NCI-H2081 treated with DMSO at 0.1 percent for 48 hours (cell line): ENCODE measurements at places on chromosomes 3 and 15.

GRCh38 chr3:63910891-63911290 lies 1.3 kb downstream of the SCAANT1 start:
- DNase-seq: no peak

- DNase-seq: no peak
These were observed 139.0 kb downstream of the CTNNB1 start for GRCh38 chr3:41338276-41338675.

GRCh38 chr3:21238661-21239060 lies 512.3 kb downstream of the ZNF385D start:
- DNase-seq: no peak

GRCh38 chr3:150958683-150959082 lies 13.8 kb downstream of the CLRN1 start:
- DNase-seq: no peak

- DNase-seq: no peak
These were observed 220.3 kb downstream of the CACNA2D3 start for GRCh38 chr3:54342676-54343075.

DNA sequence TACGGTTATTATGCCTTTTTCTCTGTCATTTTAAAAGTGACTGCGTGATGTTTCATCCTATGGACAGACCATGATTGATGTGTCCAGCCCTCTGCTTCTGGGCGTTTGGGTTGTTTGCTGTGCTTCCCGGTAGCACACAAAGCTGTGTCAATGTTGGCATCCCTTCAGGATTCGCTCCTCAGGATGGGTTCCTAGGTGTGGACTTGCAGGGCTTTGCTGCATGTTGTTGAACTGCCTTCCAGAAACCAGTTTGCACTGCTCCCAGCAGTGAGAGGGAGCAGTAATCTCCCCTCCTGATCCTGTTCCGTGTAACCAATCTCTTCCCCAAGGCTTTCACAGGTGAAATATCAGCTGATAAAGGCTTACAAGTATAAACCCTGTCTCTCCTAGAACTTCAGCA lies 787 bp downstream of the TRPM1 start:
- peak; percentile 72 for DNase-seq

- DNase-seq: no peak
These were observed 527 bp downstream of the CSNK1G1 start for GRCh38 chr15:64355348-64355943.

DNA sequence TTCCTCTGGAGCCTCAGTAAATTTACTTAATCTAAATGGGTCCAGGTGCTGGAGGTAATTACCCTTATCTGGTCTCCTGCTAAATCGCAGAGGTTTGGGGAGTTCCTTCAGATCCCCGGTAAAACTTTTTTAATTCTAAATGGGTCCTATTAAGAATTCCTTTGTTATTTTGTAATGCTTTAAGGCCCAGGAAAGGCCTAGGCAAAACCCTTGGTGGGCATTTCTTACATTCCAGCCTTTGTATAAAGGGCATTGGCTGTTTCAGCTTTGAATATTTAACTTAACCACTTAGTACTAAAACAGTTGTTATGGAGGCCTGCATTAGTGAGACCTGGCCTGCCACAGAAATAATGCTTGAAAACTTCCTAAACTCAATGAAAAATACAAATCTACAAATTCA lies 14.9 kb upstream of the ZNF662 start:
- no peak for DNase-seq

DNA sequence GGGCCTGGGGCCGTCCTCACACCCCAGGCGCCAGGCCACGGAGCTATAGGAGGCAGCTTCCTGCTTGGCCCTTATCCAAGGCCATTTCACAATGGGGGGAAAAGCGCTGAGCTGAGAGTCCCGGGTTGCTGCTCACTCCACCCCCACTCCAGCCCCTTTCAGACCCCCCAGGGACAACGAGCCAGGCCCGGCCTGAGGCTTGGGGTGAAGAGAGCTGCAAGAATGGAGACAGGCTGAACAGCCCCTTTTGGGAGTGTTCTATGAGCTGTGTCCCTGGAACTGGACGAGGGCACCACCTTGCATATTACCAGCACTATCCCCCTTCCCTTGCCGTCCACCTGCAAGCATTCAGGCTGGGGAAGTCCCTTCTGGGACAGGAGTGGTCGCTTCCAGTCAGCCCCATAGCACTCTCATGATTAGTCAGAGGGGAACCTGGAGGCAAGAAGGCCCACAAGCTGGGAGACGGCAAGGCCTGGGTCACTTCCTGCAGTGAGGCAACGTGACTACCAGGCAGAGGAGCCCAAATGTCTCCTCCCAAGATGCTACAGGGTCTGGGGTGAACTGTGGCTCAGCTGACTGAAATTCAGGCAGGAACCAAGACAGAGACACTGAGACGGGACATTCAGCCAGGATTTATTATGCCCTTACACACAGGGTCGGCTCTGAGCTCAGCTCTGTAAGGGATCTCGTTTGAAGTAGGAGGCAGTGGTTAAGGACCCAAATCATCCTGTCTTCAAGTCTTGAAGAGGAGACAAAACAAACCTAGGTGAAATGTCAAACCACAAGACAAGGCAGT lies 8.6 kb upstream of the SRP14 start:
- peak; percentile 32 for DNase-seq

- DNase-seq: no peak
These were observed 684 bp downstream of the SLTM start for GRCh38 chr15:58932710-58933280.

DNA sequence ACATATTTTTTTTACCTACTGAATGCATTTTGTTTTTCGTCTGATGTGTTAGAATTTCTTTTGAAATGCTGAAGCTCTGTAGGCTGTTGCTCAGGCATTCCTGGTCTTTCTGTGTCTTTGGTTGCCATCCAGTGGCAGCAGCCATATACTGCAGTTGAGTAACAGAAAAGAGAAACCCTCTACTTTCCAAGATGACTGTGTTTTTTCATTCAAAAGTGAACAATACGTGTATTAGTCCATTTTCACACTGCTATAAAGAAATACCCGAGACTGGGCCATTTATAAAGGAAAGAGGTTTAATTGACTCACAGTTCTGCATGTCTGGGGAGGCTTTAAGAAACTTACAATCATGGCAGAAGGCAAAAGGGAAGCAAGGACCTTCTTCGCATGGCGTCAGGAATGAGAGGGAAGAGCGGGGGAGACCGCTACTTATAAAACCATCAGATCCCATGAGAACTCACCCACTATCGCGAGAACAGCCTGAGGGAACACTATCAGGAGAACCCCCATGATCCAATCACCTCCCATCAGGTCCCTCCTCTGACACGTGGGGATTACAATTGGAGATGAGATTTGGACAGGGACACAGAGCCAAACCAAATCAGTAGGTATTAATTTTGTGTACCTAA lies 4.7 kb upstream of the GOLGA8B start:
- peak; percentile 50 for DNase-seq

GRCh38 chr15:84810073-84810840 lies 6.9 kb upstream of the ALPK3 start:
- no peak for DNase-seq

- DNase-seq: no peak
These were observed at the start of gene TASOR for GRCh38 chr3:56683122-56683817. TSS of gene TASOR (minus strand) at chr3:56683265. CDS start at chr3:56683006, 259 bp downstream.

GRCh38 chr3:105850593-105850992 lies 18.2 kb downstream of the CBLB start:
- no peak for DNase-seq

DNA sequence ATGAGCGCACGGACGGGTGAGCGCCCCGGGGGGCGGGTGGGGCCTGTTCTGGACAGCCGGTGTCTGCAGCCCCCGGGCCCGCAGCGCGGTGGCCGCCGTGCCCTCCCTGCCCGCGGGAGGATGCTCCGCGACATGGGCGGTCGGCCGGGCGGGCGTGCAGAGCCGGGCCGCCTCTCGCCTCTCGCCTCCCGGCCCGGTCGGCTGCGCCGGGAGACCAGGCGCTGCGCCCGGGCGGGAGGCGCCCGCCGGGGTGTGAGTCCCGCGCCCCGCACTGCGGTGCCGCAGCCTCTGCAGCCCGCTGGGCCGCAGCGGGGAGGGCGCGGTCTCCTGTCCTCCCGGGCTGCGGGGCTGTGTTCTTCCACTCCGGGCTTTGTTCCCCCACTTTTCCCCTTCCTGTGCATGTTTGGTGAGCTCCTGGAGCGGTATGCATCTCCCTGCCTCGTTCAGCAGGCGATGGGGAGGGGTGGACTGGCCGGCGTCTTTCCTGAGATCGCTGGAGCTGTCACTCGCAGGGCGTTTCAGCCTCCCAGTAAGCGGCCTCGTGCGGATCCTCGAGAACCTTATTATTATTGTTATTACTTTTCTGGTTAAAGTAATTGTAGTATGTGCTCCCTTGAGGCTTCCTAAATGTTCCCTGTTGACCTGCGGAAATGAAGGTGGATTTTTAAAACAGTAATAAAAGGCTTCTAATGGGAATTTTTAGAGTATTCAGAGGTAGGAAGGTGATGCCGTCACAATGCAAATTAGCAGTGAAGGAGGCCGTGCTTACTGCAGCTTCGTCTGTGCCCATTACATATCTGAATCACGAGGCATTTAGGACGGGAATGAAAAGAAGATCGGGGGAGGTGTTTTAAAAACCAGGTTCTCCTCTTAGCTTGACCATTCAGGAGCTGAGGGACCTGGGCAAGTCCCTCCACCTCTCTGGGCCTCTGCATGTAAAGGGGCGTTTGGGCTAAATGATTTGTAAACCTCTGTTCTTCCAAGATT lies 593 bp downstream of the TMOD2 start:
- DNase-seq: no peak

- DNase-seq: no peak
These were observed 8.7 kb upstream of the TAFA4 start for GRCh38 chr3:68941055-68941454.

DNA sequence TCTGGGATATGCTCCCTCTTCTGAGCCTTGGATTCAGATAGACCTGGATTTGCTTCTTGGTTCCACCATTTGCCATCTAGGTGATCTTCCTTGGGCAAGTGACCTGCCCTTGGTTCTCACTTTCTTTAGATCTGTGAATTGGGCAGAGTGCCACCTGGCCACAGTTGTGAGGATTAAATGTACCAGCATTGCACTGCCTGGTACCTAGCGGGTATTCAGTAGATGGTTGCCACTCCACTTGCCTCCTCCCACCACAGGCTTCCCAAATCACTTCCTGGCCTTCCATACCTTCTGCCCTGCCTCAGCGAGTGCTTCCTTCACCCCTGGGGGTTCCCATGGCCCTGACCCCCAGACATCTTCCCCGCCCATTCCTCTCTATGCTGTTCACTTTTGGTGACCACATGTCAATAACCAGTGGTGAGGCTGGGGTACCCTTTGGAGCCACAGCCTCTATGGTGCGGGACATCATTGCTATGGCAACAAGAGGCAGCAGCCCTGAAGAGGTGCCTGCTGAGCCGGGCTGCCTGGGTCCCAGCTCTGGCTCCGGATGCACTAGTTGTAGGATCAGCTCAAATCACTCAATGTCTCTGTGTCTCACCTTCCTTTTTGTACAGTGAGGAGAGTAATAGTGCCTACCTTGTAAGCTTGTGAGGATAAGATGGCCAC lies 40.5 kb downstream of the CMTM7 start:
- no peak for DNase-seq

GRCh38 chr3:161940621-161940965 lies 444.0 kb downstream of the OTOL1 start:
- DNase-seq: no peak

DNA sequence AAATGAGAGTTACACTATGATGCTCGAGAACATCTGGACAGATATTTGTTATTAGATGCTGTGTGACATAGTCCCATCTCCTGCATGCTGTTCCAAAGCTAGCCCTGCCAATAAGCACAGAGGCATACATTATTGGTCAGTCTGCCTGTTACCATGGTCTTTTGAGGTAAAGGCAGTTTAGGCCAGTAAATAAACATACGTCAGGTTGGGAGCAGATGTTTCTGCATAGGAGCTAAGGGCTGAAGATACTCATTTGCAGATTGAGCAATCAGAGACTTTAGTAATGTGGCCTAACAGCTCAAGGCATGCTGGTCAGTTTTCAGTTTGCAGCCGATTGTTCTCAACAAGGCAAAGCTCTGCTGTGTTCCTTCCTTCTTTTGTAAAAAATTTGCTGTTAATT lies 192.9 kb downstream of the ADAMTSL3 start:
- no peak for DNase-seq

DNA sequence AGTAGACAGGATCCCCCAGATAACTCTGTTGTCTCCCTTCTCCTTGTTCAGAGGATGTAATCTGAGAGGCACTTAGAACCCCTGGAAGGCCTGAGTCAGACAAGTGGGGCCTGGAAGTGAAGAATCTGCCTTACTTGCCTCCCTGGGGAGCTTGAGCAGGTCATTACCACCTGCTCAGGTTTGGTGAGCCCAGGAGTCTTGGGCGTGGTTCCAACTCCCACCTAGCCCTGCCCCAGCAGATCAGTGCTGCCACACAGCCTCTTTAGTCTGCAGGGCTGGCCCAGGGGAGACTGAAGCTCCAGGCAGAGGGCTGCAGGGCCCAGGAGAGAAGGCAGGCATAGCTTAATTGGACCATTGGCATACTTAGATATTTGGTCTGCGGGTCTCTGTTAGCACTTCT lies 230.0 kb downstream of the ERC2 start:
- no peak for DNase-seq

- DNase-seq: no peak
These were observed 84.6 kb upstream of the PFN2 start for GRCh38 chr3:150055332-150055731.

- DNase-seq: no peak
These were observed 14.1 kb downstream of the CTSH start for GRCh38 chr15:78930577-78931388.

DNA sequence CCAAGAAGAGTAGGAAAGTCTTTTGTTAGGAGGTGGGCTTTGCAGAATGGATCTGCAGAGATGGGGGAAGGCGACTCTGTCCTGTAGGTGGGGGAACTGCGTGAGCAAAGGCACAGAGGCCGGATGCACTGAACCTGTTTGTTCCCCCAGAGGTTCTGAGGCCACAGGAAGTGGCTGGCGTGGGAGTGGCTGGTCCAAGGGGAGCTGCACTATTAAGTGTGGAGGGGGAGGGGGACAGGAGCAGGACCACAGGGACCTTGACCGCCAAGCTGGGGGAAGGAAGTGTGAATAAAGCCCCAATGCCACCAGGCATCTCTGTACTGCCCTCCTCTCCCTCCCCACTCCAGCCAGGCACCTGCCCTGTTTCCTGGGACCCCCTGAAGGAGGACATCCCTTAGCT lies 51.8 kb downstream of the CYP11A1 start:
- no peak for DNase-seq

DNA sequence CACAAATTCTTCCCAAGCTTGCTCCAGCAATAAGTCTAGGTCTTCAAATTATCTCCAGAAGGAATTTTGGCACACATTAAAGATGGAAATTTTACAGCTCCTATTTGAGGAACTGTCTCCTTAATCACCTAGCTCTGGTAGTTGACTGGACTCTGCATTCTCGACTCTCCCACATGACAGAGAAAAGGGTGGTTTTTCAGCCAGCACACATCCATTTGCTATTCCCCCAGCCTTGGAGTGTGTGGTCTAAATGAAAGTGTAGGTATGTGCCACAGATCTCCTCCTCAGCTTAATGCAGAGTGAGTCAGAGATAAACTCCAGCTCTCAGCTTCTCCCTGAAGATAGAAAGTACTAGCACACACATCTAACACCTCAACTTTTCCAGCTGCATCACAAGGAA lies 62.2 kb upstream of the ALCAM start:
- DNase-seq: no peak
